Stimulated activated CD4-positive, alpha-beta T cell treated with anti-CD3 and anti-CD28 coated beads, Interleukin-15, amount 100 ng/mL, for 1 hour (primary cell): ENCODE measurements at places on chromosomes 13 and 19.

DNA sequence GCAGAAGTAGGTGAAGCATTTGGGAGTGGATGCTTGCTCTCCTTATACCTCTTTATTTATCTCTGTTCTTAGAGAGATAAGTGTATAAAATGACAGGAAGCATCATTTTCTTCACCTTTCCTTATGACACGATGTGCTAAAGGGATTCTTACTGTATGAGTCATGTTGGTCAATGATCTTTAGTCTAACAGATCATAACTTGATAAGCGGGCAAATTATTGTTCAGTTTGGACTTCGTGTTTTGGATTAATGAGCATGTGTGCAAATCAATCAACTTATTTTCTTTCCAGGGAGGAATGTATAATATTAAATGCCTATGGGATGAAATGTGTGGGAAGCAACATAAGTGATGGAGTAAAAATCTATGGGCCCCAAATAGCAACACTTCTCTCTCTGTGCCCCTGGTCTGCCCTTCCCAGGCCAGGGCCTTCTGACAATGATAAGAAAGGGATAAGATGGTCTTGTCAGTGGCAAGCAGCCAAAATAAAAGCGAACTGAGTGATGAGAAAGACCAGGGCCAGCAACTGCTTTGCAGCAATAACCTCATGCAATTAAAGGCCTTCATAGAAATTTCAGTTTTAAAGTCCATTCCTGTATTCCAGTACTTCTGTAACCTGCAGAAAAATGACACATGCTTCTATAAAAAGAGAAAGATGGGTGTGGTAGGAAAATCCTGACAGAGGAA lies 61.4 kb downstream of the SLC10A2 start:
- no peak for DNase-seq

- no peak for DNase-seq
These were observed 29.7 kb upstream of the FXYD3 start for GRCh38 chr19:35085947-35086346.

- no peak for DNase-seq
These were observed 211.7 kb downstream of the NHLRC3 start for GRCh38 chr13:39249982-39250381.

DNA sequence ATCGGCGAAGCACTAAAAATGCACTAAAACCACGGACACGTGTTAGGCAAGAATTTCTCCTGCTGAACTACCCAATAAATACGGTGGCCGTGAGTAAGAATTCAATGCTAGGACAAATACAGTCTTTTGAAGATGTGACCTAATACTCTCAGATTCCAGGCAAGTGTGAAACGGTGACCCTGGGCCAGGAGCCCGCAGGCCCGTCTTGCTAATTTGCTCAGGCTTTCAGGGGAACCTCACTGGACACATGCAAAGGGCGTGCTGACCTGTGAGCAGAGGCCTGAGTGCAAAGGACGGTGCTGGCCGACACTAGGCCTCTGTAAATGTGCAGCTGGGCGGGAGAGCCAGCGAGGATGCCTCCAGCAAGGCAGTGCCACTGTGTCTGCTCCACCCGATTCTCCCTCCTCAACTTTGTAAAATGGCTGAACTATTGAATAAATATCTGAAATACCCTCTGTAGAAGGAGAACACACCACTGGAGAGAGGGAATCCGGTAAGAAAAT lies 70.1 kb downstream of the STK24 start:
- DNase-seq: no peak

DNA sequence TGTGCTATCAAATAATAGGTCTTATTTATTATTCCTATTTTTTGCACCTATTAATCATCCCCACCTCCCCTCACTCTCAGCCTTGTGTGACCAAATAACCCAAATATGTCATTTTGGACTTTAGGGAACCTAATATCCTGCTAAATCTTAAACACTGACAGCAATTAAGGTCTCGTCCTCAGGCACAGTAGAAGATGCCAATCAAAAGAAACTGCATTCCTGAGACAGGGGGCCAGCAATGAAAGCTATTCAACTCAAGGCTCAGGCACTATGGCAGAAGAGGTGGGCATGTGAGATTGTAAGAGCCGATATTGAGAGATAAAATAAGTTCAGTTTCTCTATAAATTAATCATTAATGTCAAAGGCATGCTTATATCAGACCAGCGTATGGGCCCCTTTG lies 1437.7 kb upstream of the PCDH9 start:
- DNase-seq: no peak

DNA sequence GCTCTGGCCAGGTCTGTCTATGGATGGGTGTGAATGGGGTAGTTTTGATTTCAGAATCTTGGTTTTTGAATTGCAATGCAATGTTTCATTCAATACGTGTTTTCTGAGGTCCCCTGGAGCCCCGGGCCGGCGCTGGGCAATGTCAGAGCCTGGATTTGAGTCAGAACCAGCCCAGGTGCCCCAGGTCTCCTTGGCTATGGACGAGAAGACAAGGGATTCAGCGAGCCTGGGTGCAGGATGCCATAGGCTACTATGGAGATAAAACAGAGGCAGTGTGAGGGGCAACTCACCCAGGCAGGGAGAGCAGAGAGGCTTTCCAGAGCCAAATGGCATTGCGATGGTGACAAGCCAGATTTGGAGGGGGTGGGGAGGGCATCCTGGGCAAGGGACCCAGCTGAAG lies 1.2 kb upstream of the RPL13A start:
- no peak for DNase-seq

- DNase-seq: no peak
These were observed 68.2 kb downstream of the LMO7 start for GRCh38 chr13:75704194-75704926.

DNA sequence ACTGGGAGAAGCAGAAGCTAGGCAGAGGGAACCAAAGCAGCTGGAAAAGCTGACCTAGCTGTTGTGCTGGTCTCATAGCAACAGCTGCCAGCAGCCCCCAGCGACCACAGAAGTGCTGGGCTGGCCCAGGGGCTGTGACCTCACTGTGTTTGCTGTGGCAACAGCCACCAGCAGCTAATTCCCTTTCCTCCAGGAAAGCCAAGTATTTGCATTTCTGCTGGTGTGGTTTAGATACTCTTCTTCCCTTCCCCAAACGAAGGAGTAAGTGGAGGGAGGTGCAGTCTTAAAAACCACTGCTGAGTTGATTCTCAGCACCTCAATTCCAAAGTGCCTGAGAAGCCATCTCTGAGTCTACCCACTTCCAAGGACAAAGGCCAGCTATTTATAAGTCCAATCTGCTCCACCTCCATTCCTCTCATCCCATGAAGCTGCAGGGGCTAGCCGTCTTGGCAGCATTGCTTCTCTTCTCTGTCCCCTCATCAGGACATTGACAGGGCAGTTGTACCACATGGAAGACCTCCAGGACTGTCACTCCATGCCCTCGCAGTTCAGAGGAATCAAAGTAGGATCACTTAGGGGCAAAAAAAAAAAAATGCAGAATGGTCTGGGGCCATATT lies 11.5 kb upstream of the CCDC97 start:
- no peak for DNase-seq

DNA sequence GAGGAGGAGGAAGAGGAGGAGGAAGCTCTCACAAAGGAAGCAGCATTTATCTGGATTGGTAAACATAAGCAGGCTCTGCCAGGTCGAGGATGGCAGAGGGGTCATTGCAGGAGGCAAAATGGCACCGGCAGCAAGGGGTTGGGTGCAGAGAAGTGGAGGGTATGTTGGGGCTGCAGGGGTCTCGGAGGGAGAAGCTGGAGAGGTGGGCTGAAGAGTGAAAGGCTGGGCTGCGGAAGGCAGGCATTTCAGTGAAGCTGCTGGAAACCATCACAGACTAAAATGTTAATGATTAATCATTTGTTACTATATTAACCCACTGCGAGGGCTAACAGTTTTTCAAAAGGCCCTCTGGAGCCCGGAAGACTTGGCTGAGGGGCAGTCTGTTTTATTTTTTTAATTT lies 24.6 kb downstream of the TPT1 start:
- no peak for DNase-seq

DNA sequence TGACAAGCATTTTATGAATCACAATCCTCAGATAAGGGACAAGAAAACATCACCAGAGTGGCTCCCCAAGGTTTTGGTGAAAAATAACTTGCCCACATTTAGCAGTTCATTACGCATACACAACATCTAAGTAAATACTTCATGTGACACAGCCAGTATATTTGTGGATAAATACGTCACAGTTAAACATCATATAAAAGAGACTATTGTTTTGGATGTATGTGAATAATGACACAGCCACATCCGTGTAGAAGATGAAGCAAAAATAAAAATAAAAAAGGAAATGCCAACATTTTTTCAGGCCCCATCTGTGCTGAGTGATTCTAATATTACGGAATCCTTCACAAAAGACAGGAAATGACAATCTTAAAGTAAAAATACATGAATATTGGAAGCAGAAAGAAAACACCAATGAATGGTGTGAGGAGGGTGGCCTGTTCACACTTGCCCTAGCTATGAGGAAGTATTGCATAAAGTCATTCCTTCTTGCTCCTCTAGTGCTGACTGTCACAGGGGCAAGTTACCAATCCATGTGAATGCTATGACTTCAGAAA lies 457.1 kb downstream of the KLF12 start:
- DNase-seq: no peak

GRCh38 chr19:40025938-40026596 lies 29.2 kb downstream of the ZNF546 start:
- DNase-seq: no peak

DNA sequence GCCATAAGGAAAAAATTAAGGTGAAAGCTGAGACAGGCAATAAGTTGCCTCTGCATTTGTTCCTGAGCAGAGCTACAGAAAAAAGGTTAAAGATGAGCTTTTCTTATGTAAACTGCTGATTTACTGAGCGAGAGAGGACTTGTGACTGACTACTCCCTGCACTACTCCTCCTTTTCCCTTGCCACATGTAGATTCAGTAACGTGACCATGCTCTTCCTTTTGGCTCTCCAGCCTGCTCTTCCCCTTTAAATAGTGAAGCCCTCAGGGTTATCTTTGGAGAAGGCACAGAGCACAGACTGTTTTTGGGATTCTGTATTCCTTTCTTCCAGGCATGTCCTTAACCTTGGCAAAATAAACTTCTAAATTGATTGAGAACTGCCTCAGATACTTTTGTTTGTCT lies 630.2 kb downstream of the UQCRFS1 start:
- DNase-seq: no peak

GRCh38 chr13:81017513-81018152 lies 676.7 kb upstream of the SPRY2 start:
- DNase-seq: no peak

- no peak for DNase-seq
These were observed 449.7 kb downstream of the IRS2 start for GRCh38 chr13:109336730-109337129.

DNA sequence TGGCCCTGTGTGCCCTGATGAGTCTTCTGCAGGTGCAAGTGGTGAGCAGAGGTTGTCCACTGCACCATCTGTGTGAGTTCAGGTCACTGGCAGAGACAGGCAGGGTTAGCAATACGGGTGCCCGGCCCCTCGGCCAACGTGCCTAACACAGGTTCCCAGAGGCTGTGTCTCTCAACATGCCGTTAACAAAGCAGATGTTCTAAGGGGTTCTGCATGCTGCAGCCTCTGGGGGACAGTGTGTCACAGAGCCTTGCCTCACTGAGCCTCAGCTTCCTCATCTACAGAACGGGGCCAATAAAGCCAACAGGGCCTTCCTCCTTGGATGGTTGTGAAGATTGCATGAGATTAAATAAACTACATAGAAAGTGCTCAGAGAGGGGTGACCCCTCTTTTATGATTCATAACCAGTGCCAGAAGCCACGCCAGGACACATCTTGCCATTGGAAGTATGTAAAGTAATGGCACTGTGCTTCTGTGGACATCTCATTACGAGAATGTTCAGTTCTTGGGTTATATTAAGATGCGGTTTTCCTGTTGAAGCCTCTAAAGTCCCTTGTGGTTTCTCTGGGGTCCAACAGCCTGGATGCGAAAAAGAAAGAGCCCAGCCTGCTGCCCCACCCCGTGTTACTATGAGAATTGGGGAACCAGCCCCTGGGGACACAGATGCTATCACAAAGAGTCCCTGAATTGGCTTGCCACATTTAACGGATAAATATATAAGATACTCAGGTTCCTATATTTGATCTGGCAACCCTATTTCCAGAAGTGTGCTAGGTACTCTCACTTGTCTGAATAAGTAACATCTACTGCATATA lies 11.2 kb upstream of the ARHGEF18 start:
- DNase-seq: no peak

DNA sequence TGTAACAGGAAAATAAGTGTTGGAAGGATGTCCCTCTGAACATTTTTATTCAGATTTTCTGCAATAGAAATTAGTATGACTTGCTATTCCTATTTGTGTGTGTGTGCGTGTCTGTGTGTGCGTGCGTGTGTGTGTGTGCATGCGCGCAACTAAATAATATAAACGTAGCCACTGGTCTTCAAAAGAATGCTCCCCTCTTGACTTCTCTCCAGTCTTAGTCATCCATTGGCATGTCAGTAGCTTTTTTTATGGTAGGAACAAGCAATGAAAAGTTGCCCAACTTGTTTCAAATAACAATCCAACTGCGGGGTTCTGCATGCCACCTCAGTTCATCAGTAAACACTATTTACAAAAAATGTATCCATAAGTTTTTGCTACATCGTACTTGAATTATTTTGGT lies 249.6 kb downstream of the GPC6 start:
- DNase-seq: no peak

GRCh38 chr13:83879431-83880171 lies 2.7 kb downstream of the SLITRK1 start:
- DNase-seq: no peak

GRCh38 chr13:44437356-44438233 lies 64.0 kb downstream of the SERP2 start:
- no peak for DNase-seq

DNA sequence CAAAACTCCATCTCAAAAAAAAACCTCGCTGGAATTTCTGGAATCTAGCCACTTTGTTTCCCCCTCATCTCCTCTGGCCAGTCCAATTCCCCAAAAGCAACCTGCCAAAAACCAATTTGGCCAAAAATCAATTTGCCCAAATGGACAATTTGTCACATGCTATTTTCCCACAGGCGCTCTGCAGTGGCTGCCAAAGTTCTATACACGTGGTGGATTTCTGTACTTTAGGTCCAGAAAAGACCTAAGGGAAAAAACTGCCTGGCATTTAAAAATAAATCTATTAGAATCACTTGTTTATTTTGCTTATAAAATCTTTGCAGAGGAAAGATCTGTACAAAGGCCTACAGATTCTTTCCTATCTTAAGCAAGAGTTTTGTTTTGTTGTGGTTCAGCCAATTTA lies 79.4 kb downstream of the MAP4K1 start:
- DNase-seq: no peak

GRCh38 chr19:6259312-6259861 lies 20.4 kb downstream of the MLLT1 start:
- no peak for DNase-seq

- no peak for DNase-seq
These were observed 10.8 kb downstream of the ZIC5 start for GRCh38 chr13:99960663-99961311.

GRCh38 chr13:20815464-20815863 lies 41.7 kb upstream of the EEF1AKMT1 start:
- DNase-seq: no peak

GRCh38 chr13:32267836-32268439 lies 47.2 kb downstream of the ZAR1L start:
- peak; percentile 43 for DNase-seq

GRCh38 chr13:104416973-104417372 lies 1350.8 kb upstream of the SLC10A2 start:
- no peak for DNase-seq
